ENCODE measurements at places on chromosomes 7 and 10.

- DNase-seq, result no peak
These were observed 486.7 kb upstream of the GALNT17 start for GRCh38 chr7:70645279-70645678.

DNA sequence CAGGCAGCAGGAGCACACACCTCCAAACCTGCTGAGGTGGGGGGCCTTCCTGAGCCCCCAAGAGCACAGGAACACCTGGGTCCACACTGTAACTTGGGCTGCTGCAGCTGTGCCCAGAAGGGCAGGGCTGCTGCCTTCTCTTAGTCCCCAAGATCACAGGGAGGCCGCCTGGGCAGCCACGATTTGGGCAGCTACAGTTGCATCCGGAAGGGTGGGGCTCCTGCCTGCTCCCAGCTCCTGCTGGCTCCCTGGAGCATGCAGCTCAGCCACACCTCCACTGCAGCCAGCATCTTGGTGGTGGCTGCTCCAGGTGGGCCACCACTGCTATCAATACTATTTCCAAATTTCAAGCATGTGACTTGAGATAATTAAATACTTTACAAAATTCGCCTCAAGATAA lies 38.5 kb upstream of the AGMO start:
- no peak for DNase-seq

GRCh38 chr7:69800495-69800894 lies 202.2 kb downstream of the AUTS2 start:
- no peak for DNase-seq

GRCh38 chr7:16204953-16205352 lies 216.4 kb downstream of the CRPPA start:
- no peak for DNase-seq

DNA sequence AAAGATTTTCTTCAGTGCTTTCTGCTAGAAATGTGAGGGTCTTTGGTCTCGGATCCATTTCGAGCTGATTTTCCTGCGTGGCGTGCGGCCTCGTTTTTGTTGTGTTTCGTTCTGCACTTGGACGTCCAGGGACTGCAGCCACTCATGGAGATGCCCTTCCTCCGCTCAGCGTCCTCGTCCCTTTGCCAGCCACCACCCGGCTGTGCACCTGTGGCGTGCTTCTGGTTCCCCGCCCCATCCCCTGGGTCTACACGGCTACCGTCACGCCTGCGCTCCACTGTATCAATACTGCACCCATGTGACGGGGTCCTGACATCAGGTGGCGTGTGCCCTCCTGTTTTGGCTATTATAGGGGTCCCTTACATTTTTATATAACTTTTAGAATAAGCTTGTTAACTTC lies 42.7 kb upstream of the NKX6-2 start:
- no peak for DNase-seq

- no peak for DNase-seq
These were observed 108.7 kb downstream of the ITIH5 start for GRCh38 chr10:7558036-7558435.

DNA sequence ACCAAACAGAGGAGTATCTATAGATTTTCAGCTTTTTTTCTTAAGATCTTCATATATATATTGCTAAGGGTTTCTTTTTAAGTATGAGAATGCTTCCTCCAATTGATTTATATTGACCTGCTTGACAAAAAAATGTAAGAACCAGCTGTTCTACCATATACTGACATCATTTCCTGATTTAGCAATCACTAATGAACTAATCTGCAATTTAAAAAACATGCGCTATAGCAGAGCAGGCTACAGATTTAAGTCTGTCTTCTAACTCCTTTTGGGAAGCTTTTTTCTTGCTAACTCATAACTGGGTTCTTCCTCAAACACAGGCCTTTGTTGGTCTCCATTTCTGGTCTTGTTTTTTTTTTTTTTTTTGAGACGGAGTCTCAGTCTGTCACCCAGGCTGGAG lies 33.2 kb downstream of the ABCC2 start:
- no peak for DNase-seq

- DNase-seq, result no peak
These were observed 83.0 kb downstream of the NRG3 start for GRCh38 chr10:81957976-81958375.

DNA sequence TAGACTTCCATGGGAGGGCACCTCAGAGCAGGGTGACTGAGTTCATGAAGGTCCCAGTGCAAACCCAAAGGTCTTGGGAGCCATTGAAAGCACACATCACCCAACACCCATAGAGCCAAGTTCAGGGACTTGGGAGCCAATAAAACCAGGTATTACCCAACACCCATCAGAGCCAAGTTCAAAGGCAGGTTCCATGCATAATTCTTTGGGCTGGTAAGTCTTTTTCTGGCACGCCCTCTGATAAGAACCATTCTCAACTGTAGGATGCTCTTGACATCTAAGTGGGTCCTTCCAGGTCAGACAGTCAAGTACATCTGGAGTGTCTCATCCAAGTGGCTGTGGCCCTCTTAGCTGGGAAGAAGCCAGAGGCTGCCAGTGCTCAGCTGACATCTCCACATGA lies 63.2 kb downstream of the EBF3 start:
- no peak for DNase-seq

GRCh38 chr7:150380463-150380862 lies 1.3 kb downstream of the ZNF775 start:
- no peak for DNase-seq

DNA sequence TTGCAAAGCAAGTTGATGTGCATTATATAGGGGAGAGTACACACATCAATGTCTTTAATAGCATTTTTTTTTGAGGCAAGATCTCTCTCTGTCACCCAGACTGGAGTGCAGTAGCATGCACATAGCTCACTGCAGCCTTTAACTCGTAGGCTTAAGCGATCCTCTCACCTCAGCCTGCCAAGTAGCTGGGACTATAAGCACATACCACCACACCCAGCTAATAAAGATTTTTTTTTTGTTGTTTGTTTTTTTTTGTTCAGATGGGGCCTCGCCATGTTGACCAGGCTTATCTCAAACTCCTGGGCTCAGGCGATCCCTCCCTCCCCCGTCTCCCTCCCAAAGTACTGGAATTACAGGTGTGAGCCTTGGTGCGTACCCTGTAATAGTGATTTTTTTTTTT lies 1.5 kb downstream of the UMAD1 start:
- no peak for DNase-seq

DNA sequence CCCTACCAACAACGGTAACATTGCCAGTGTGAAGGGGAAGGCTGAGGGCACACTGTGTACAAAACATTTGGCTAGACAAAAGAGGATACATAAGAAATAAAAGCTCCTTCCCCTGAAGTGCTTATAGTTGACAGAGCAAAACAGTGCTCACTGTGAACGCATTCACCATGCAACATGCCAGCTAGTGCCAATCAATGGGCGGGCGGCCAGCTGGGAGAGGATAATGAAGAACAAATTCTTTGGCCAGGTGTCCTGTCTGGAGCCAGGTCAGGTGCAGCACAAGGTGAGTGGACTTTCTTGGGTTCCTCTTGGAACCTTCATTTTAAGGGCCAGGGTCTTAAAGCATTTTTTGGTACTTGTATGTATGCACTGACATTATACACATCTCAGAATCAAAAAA lies 106.1 kb downstream of the ICA1 start:
- DNase-seq, result no peak

DNA sequence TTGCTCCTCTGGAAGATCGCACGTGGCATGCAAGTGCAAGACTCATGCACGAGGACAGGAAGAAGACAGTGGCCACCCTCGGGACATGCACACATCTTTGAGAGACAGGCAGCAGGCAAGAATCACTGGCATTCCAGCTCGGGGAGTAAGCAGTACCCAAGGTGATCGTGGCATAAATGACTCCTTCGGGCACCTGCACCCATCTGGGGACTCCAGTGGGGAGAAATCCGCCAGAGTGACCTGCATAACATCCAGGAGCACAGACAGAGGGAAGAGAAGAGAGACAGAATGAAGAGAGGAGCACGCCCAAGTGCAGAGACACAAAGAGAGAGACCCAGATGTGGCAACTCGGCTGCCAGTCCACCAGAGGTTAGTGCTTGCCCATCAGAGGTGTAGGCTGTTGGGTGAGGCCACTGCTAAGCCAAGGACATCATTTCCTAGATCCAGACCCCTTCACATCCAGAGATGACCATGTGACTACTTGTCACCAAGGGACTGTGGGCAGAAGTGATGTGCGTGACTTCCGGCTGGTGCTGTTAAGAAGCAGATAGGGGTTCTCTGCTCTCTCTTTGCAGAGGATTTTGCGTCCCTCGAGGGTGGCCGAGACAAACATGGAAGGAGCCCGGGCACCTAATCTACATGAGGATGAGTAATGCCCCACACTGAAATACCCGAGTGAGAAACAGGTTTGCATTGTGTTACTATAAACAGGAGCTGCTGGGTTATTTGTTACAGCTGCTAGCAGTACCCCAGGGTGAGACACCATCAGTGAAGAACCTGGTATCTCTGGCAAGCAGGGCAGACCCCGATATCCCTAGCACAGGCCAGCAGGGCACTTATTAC lies 80.6 kb downstream of the VWA2 start:
- DNase-seq, result no peak

DNA sequence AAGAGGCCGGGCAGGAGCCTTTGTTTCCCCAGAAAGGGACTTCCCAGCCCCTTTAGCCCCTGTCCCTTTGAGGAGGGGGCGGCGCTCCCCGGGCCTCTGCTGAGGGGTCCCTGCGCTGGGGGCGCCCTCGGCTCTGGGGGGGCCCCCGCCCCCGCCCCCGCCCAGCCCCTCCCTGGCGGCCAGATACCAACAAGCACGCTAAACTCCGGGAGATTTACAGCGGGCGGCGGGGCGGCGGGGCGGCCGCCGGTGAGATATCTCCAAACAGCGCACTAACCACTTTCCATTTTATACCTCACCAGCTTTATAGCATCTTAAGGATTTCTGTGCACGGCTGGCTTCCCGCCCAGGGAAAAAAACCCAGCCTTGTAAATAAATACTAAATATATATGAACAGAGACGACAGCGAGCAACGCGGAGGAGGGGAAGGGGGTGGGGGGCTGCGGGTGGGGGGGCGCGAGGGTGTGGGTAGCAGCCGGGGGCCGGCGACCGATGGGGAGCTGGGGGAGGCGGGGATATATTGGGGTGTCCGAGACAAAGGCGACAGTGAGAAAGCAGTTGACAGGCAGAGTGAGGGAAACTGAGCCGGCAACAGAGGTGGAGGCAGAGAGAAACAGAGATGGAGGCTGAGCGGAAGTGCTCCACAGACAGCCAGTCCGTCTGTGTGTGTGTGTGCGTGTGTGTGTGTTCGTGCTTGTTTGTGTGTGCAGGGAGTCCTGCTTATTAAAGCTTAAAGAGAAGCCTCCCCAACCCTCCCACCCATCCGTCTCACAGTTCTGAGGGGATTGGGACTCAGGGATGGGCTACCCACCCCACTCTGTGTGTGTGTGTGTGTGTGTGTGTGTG lies 85.8 kb downstream of the HIF1AN start:
- peak; percentile 49 for DNase-seq

GRCh38 chr7:50397320-50397970 lies 52.7 kb downstream of the FIGNL1 start:
- DNase-seq, result no peak

DNA sequence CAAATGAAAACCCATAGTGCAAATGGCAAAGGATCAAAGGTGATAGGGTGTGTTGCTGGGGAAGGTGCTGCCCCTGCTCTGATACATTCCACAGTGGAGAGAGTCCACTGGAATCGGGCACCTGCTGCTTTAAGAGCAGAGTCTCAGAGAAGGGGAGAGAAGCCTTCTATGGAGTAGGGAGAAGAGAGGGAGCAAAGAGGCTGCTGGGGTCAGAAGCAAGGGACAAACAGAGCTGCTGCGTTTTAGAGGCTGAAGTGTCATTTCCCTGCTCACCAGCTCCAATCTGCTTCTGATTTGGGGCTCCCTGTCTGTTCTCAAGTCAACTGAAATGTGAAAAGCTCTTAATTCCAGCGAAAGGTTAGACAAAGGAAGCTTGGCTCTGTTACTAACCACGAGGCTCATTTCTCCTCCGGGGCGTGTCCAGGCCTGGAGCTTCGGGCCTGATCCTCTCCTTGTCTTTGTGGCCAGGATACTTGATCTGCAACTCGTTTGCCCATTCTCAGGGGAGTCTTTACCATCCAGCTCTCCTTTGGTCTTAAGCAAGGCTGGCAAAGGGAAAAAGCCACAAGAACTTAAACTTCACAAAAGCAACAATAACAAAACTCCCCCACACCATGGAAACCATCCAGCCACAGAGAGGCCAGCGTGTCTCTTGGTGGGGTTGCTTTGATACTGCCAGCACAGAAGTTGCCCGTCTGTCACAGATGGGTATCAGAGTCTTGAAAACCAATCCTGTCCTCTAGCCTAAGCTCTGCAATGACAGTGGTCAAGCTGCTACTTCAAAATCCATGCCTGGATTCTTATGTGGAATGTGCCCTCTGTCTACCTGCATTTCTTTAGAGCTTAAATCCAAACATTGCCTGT lies 692.6 kb downstream of the SUGCT start:
- no peak for DNase-seq
